Activated CD8-positive, alpha-beta memory T cell treated with anti-CD3 and anti-CD28 coated beads for 4 hours (primary cell): ENCODE measurements at places on chromosomes 1 and 21.

DNA sequence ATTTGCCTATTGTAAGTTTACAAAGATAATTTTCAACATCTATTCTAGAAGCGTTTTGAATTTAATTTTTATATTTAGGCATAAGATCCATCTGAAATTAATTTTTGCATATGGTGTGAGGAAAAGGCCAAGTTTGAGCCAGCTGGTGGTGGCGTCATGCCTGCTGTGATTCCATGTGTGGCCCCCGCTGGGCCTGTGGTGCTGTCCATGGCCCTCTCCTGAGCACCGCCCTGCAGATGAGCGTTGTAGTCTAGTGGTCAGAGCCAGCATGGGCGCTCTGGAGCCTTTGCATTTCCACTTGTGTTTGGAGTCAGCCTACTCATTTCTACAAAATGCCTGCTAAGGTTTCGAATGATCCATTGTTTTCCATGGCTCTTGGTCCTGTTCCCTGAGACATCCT is 22.7 kb downstream of the PRSS38 start:
- DNase-seq: no peak

DNA sequence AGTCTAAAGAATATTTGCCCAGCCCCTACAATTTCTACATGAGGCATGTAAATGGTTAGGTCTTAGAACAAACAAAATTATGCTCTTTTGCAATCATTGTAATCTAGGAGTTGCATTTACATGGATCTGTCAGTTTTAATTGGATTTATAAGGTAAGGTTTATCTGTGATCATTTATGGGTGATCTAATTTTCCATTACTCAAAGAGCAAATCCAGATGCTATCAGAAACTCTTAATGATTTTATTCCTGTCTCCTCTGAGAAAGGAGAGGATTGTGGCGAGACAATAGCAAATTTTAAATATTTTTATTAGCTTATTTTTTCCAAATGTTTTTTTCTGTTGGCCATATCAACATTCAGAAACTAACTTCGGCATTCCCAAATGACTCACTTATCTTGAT is 14.2 kb upstream of the NEGR1 start:
- DNase-seq: no peak

DNA sequence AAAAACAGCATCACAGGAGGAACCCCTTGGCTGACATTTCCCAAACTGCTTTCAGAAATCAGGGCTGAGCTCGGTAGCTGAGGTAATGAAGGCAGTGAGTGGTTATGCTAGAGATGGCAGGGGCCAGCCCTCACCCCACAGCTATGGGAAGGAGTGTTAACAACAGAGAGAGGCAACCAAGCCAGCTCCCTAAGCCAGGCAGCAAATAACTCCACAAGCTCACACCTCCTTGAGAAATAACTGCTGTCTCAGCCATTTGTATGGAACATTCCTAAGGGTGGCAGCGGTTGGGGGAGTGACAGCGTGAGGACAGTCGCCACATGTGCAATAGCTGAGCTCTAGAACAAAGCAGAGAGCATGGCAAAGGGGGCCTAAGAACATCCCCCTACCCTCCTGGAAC is 42.6 kb downstream of the LMX1A start:
- DNase-seq: no peak

- no peak for DNase-seq
Measured at GRCh38 chr1:52592637-52593323, 9.4 kb upstream of the GPX7 start.

GRCh38 chr1:60126723-60127122 is 53.2 kb upstream of the C1orf87 start:
- DNase-seq: no peak

DNA sequence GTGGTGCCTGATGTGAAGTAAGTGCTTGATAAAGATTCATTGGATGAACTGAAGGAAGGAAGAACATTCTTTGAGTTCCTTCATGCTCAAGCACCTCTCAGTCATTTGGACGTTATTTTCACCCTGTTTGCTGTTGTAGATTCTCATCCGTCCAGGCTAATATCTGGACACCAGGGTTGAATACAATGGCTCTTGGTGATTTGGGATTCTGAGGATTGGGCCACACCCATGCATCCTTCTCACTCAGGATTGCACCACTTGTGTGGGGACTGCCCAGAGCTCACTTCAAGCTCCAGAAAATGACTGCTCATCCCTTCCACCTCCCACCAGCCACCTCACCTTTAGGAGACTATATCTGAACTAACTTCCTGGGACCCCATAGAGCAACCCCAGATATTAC is 117.1 kb upstream of the IPO9 start:
- no peak for DNase-seq

- no peak for DNase-seq
Measured at GRCh38 chr1:61318319-61319125, 236.2 kb downstream of the NFIA start.

DNA sequence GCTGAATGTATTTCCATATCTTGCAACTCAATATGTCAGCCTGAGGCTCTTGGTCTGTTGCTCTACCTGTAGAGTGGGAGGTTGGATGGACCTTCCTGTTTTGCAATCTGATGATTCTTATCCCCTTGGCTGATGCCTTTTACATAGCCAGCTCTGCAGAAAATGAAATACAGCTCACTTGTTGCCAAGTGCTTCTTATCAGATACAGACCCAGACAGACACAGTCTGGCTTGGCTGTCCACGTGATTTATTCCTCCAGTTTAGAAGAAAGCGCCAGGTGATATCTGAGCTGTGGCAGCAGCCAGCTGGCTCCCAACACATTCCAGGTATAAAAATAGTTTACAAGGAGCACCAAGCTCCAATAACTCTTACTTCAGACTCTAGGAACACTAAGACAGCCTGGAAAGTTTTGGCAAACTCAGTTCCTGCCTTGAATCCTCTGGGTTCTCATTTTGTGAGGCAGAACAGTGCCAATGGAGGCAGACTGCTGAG is 479.2 kb upstream of the USP24 start:
- DNase-seq: no peak

- DNase-seq: no peak
Measured at GRCh38 chr1:9093091-9093490, 23.7 kb upstream of the SLC2A5 start.

- DNase-seq: no peak
Measured at GRCh38 chr1:215497528-215497927, 69.6 kb upstream of the KCTD3 start.

DNA sequence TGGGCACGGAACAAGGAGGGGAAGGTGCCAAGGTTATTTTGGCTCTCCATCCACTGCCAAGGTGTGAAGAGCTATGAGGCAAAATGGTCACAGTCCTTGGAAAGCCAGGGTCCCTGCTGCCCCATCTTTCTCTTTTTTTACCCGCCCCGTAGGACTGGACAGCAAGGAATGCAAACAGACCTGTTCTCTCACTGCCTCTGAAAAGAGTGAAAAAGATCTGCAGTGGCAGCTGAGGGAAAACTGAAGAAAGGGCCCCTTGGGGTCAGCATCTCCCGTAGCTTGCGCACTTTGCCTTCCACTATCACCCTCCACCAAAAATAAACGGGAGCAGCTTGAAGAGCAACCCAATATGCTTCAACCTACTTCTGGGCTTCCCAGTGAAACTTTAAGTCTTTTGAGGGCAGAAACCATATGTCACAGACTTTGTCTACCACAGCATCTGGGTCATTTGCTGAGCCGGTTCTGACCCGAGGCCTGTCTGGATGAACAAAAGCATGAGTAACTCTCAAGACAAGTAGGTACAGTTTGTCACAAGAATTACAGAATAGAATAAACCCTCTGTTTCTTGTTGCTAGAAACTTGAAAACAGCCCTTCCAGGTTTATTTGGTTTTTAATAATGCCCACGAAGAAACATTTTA is 9.4 kb upstream of the KIF14 start:
- no peak for DNase-seq

GRCh38 chr1:186404454-186405051 is 28.9 kb downstream of the ODR4 start:
- no peak for DNase-seq

DNA sequence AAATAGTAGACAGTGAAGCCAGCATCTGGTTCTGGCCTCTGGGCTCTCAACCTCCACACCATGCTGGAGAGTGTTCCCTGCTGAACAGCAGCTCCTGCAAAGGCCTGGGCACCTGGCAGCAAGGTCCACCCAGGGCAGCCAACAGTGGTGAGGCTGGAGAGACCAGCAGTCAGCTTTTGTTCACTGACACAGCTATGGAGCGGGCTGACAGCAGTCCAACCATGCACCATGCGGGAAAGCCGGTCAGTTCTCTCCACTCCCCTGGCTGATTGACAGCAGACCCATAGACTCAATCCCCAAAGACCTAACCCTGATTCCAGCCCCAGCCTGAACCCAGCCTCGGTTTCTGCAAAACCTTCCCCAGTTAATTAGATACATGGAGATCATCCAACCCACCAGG is 49.0 kb downstream of the KLHDC7A start:
- no peak for DNase-seq

GRCh38 chr1:97960470-97960869 is 39.6 kb upstream of the DPYD start:
- no peak for DNase-seq

DNA sequence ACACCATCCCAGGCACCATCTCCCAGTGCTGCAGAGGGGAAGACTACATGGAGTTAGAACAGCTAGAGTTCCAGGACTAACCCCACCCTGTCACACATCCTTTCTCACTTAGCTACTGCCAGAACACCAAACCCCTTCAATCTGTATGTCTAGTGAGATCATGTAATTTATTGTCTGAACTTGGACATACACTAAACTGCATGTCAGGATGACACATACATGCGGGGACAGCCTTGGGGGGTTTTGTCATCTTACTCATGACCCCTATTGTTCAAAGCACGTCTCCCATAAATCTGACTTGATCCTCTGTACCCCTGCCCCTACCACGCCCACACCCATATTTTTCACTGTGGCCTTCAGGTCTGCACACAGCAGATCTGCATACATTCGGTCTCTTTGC is 71.3 kb downstream of the GABPA start:
- DNase-seq: no peak

GRCh38 chr1:85146972-85147359 is 53.9 kb downstream of the SYDE2 start:
- no peak for DNase-seq

DNA sequence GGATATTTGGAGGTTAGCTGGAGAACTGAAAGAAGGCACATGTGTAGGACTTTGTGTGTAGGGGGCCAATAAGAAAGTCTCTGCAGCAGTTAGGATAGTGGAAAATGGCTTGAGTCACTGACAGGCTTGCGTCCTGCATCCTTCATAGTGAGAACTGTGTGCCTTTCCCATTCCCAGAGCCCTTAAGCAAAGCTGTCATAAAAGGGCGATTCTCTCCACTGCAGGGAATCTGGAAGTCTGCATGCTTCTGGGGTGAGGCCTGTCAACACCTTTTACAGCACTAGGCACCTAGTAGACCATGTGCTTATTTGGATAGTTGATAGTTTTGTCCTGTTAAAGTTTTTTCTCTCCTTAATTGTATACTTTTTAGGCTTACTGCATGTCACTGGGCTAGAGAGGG is 39.4 kb upstream of the MACF1 start:
- DNase-seq: no peak

DNA sequence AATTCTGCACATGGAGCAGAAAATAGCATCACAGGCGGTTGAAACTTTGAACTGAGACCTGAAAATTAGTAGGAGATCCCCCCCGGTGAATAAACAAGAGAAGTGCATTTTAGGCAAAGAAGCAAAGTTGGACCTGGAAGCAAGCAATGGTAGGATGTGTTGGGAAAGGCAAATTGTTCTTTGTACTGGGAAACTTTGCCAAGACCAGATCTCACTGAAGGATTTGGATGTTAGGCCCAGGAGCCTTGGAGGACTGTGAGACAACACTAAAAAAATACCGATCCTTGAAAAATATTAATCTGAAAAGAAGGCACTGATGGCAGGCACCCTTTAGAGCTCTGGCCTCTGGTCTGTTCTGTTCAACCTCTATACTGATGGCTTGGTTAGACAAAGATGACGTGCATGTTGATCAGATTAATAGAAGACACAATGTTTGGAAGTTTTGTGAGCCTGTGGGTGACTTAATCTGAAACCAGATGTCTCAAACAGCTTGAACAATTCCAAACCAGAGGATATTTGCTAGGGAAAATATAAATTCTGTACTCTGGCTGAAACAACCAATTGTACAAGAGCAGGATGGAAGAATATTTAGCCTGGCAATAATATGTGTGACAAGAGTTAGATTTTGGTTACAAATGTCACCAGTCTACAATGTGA is 108.4 kb downstream of the ROR1 start:
- DNase-seq: no peak

DNA sequence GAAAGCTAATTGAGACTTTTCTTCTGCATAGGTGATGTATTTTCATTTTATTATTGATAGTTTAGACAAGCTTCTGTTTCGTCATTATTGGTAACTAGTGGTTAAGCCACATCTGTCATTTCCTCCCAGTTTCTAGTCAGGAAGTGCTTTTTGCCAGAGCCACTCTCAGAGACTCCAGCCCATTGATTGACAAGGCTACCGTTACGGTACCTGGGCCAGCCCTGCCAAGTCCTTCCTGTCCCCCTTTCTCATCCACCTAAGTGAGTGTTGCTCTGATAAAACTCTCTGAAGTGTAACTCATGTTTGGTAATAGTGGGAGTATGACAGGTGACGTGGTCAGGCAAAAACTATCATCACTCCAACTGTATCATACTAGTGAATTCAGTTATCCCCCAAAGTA is 29.6 kb upstream of the AGL start:
- no peak for DNase-seq

- no peak for DNase-seq
Measured at GRCh38 chr1:215482079-215482478, 85.0 kb upstream of the KCTD3 start.

- DNase-seq: no peak
Measured at GRCh38 chr1:154609398-154610380, 1.7 kb upstream of the ADAR start.

- no peak for DNase-seq
Measured at GRCh38 chr1:227265891-227266290, 52.4 kb downstream of the CDC42BPA start.

GRCh38 chr21:39182016-39182415 is 1.2 kb downstream of the PSMG1 start:
- DNase-seq: no peak

GRCh38 chr1:227786673-227787512 is 28.6 kb upstream of the PRSS38 start:
- DNase-seq: no peak

DNA sequence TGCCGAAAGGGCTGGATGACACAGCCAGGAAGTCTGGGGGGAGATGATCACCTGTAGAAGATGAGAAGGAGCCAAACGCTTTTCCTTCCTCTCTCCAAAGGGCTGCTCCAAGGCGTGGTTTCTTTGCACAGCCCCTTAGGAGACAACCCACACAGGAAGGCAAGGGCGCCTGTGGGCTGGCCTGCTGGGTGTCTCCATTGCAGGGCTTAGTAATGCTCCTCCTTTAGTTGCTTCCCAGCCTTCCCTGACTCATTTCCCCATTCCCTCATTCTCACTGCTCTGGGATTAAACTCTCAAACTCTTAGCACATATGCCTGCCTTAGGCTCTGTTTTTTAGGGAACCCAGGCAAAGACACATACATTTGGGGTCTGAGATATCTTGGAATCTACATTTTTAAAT is 1.7 kb upstream of the CLCA1 start:
- no peak for DNase-seq

DNA sequence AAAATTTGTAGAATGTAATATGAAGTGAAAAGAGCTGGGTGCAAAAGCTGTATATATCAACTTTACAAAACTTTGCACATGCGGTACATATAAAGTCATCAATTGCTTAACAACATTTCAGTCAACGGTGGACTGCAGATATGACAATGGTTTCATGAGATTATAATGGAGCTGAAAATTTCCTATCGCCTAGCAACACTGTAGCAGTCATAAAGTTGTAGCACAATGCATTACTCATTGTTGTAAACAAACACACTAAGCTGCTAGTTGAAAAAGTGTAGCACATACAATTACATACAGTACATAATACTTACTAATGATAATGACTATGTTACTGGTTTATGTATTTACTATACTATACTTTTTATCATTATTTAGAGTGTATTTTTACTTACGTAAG is 64.0 kb downstream of the RGS7 start:
- no peak for DNase-seq
